Vagina (tissue), 2 donors: ENCODE measurements at places on chromosomes 1 and 21.

- no peak for DNase-seq
Measured at GRCh38 chr1:89953131-89953626, 41.7 kb upstream of the ZNF326 start.

DNA sequence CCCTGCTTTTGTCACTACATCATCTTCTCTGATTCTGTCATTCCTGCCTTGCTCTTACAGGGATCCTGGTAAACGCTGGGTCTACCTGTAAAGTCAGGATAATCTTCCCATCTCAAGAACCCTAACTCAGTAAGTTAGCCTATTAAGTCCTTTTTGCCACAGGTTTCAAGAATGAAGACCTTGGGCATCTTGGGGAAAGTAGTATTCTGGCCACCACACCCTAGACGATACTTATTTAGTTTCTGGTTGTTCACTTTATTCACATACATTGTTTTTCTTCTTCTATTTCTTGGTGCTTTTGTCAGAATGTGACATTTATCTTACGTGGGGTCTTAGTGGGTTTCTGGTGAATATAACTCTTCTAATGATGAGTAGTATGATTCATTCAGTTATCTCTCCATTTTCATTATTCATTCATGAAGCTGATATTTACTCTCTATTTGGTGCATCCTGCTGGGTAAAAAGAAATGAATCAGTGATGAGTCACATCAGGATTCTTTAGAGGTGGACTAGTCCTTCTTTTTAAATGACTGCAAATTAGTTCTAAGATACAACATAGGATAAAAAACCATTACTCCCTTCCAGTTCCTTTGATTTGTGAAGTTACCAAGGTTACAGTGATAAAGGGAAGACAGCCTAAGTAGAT, 514.4 kb upstream of the B3GALT2 start:
- no peak for DNase-seq

- no peak for DNase-seq
Measured at GRCh38 chr21:33293811-33294216, 27.6 kb downstream of the IL10RB start.

DNA sequence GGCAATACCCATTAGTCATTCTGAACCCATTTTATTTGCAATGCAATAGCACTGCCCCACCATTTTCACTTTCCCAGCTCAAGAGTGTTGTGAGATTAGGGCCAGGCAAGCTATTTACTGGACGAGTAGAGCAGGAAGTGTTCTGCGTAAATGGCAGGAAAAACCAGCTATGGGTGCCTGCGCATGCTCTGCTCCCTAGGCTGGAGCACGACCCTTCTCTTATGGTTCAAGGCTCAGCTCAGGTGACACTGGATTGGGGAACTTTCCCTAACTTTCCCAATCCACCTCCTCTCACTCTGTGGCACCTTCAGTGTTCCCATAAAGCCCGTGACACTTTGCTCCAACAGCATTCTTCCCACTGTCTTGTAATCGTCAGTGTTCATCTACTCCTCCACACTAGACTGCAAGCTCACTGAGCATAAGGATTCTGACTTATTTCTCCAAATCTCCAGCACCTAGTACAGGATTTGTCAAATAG, 3.6 kb upstream of the MAN1A2 start:
- DNase-seq, result no peak

GRCh38 chr1:162214202-162214601, 144.7 kb downstream of the NOS1AP start:
- no peak for DNase-seq

GRCh38 chr1:84409888-84410287, 11.6 kb downstream of the DNASE2B start:
- no peak for DNase-seq

- no peak for DNase-seq
Measured at GRCh38 chr1:156912310-156912709, 8.1 kb upstream of the LRRC71 start.

DNA sequence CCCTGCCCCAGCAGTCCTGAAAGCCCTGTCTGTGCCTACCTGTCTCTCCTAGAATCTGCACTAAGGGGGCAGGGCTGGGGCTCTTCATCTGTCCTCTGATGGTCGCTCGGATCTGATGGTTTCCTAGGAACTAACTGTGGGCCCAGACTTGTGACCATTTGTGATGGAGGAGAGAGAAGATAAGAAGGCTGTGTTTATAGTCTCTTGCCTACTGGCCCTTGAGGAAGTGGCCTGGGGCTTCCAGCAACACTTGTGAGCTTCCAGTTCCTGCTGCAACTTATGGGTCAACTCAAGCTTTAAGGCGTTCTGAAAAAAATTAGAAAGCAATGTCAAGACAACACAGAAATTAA, 53.2 kb upstream of the SYNC start:
- DNase-seq, result no peak

DNA sequence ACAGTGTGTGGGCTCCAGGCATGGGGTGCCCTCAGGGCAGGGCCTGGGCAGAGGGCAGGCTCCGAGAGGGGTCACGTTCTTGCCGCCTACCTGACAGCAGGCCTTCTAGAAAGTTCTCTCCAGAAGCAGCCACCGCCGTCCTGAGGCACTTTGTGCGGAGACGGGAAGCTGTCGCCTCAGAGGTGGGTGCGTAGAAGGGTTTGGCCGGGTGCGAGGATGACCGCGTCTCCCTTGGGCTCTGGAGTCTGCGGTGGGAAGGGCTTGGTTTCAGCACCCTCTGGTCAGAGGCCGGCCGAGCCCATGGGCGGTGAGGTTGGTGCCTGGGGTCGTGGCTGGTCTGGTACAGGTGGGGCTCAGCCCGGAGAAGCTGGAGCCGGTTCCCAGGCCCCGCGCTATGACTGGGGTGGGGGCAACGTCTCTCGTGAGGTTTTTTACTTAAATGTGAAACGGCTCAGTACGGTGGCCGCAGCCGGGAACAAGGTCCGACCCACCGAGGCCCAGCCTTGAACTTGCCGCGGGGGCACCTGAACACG, 10.1 kb upstream of the TTLL10 start:
- DNase-seq, result no peak

DNA sequence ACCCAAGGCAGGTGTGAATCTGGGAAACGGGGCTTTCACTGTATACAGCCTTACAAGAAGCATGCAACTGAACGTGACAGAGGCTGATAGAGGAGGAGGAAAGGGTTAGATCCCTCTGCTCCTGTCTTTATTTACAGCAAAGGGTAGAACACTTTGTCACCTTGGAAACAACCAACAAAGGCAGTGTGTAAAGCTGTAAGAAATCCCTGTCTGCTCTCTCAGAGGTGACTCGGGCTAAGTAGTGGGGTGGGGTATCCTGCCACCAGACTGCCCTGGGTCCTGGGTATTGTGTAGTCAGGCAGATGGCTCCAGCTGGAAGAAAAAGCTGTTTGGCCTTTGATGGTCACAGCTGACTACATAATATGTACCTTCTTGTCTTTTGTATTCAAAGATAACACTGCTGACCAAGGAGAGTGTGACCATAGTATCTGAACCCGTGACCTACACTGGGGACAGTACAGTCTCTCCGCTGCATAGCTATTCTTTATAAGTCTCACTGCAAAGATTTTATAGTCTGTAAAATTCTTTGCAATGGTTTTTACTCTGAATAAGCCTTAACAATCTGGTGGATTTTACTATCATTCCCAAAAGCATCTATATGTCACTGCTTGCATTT, 22.1 kb upstream of the POU2F1 start:
- no peak for DNase-seq

DNA sequence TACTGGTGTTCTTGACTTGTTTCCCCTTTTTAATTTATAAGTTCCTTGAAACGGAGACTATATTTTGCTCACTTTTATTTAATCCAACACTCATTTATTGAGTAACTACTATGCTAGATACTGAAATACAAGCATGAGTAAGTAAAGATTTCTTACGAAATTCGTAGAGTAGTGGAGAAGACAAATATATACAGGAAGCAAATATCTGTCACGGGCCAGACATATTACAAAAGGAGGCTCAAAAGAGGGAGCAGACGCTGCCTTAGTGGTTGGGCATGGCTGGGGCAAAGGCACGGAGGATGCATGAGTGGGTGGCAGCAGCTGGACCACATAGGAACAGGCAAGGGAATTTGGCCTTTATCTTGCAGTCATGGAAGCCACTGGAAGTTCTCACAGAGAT, 6.8 kb downstream of the NCF2 start:
- DNase-seq, result no peak

DNA sequence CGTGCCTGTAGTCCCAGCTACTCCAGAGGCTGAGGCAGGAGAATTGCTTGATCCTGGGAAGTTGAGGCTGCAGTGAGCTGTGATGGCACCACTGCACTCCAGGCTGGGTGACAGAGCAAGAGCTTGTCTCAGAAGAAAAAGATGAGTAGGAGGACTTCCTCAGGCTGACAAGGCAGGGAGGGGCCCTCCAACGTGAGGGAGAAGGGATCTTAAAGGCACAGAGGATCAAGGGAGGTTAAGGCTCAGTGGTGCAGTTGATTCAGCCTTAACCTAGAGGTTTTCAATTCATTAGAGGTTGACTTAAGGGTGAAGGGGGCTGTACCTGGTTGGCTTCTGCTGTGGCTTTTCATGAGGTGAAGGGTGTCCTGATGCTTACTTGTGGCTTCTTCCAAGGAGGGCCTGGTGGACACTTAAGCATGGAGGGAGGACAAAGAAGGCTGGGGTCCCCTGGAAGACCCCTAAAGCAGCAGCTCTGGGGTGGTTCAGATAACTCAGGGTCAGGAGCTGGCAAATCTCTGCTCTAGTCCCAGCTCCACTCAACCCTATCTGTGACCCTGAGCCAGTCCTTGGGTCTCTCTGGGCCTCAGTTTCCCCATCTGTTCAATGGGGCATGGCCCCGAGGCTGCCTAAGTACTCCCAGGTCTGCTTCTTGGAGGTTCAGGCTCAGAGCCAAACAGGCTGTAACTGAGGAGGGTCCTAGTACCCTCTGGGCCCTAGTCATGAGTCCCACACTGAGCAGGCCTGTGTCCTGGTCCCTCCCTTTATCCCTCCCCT, 6.3 kb downstream of the EXTL1 start:
- DNase-seq, result no peak

- no peak for DNase-seq
Measured at GRCh38 chr1:115757326-115757725, 11.2 kb downstream of the CASQ2 start.

DNA sequence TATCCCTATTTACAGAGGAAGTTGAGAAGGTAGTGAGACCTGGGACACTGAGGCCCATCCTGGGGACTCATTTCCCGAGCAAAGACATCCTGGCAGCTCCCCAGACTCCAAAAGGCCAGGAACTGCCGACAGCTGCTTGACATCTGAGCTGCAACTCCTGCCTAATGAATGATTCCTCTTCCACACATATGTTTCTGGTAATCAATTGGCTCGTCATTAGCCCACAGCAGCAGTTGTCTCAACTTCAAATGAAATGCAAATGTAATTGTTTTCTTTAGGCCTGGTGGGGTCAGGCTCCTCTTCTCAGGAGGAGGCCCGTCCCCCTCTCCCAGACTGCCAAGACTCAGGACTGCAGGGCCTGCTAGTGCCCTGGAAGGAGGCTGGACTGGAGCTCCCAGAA, 61.8 kb upstream of the DISP3 start:
- no peak for DNase-seq

GRCh38 chr1:162252214-162252613, 124.4 kb downstream of the SPATA46 start:
- no peak for DNase-seq

- DNase-seq, result no peak
Measured at GRCh38 chr1:117981455-117982192, 52.1 kb downstream of the WDR3 start.

DNA sequence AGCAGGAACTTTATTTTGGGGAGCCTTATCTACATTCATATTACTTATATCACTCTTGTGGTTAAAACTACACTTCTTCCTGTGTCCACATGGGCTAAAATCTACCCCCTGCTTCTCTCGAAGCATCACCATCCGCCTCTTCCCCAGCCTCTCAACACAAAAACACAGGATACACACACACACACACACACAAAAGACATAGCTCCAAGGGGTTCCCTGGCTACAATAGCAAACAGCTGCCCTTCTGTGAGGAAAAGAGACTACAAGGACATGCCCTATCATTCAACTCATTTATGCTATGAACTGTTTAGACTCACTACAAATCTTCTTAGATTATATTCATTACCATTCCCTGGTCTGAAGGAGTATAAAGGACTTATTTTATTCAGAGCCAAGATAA, 155.0 kb downstream of the PIGK start:
- no peak for DNase-seq

GRCh38 chr1:108512239-108513043, 47.5 kb upstream of the EEIG2 start:
- DNase-seq, result no peak

- no peak for DNase-seq
Measured at GRCh38 chr21:18058731-18059398, 185.8 kb upstream of the CHODL start.

DNA sequence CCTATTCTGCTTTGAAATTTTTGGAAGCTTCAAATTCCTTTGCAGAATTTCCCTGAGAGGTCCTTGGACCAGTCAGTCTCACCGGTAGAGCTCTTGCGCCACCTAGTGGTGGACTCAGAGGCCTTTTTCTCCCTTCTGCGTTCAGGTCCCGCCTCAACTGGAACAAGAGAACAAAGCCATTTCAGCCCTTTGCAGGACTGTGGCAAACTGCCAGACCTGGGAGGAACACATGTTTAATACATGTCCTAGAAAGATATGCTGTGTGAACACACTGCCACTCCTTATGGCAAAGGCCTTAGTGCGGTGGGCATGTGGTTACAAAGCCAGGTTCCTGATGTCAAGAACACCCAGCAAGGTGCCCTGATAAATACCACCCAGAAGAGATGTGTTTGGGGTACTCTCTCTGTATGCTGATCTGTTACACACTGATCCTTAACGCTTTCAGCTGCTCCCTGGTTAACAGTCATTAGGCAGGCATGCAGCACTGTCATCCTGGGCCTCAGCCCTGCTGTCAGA, 82.2 kb upstream of the SSX2IP start:
- DNase-seq, result no peak

GRCh38 chr1:95475686-95476457, 241.9 kb downstream of the RWDD3 start:
- no peak for DNase-seq
